Stromal cell of bone marrow (primary cell): ENCODE measurements at places on chromosomes 13 and 19.

DNA sequence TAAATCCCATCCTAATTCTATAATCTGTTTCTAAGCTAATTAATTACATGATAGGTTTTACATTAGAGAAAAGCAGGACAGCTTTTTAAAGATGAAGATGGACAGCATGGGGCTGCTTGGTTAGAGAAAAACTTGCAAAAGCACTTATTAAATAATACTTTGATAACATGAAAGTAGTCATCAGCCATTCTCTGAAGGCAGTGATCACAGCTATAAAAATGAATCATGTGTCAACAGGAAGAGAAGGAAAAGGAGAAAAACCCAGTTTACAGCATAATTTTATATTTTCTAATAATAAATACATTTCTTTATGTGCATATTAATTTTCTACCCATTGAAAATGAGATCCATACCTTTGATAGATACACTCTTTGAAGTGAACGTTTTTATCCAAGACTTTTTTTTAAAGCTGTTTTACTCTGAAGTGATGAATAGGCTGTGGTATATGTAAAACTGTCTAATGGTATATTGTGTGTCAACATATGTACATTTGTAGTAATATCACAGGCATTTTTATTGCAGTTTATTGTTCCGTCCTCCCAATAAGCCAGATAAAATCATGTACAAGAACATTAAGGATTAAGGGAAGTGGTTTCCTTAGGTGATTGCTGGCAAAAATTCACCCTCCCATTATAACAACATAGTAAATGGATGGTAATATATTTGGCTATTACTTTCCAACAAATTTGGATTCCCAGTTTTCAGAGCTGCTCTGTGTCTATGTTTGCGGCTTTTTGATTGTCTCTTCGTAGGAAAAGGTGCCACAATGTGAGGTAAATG lies 1.3 kb upstream of the KLF5 start:
- DNase-seq = no peak

DNA sequence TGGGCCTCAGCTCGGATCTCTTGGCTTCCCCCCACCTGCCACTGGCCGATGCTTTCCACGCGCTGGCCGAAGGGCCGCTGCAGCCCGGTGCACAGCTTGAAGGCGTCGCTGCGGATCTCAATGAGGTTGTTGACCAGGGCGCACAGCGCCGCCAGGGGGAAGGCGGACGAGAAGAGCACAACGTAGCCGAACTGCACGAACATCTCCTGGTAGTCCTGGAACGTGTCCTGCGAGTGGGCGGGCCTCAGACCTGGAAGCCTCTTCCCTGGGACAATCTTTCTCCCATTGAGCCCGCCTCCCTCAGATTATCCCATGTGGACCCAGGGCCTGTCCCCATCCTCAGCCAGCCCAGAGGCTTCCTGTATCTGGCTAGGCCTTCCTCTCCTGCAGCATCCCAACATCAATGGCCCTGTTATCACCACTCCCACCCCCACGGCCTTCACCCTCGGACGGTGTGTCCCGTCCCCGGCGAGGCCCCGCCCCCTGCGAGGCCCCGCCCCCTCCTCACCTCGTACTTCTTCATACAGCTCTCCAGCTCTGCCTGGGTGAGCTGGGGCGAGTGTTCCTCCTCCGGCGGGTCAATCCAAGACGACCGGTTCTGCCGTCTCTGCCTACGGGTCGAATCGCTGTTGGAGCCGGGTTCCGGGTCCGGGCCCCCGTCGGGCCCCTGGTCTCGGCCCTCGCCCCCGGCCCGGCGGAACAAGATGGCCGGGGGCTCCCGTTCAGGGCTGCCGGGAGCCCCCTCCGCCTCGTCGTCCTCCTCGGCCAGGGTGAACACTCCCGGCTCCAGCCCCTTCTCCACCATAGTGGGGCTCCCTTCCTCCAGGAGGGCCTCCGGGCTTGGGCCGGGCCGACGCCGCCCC lies 6.8 kb downstream of the ANO8 start:
- DNase-seq = no peak

DNA sequence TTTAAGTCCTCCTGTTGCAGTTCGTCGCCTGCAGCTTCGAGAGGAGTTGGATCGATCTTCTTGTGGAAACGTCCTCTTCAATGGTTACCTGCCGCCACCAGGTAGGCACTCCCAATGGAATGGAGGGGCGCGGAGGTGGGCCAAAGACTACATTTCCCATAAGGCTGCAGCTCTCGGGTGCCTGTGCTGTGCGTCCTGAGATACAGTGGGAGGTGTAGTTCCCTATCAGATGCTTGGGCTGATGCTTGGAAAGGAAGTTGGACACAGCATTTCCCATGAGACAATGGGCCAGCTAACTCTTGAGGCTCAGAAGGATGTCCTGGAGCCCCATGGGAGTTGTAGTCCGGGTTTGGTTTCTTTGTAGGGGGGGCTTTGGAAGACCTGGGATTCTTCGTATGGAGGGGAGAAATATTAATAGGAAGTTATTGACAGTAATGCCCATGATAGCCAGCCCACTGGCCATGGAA lies 1.8 kb downstream of the SHKBP1 start:
- DNase-seq = no peak

GRCh38 chr13:21080593-21080891 lies 19.2 kb upstream of the LATS2 start:
- DNase-seq = no peak

DNA sequence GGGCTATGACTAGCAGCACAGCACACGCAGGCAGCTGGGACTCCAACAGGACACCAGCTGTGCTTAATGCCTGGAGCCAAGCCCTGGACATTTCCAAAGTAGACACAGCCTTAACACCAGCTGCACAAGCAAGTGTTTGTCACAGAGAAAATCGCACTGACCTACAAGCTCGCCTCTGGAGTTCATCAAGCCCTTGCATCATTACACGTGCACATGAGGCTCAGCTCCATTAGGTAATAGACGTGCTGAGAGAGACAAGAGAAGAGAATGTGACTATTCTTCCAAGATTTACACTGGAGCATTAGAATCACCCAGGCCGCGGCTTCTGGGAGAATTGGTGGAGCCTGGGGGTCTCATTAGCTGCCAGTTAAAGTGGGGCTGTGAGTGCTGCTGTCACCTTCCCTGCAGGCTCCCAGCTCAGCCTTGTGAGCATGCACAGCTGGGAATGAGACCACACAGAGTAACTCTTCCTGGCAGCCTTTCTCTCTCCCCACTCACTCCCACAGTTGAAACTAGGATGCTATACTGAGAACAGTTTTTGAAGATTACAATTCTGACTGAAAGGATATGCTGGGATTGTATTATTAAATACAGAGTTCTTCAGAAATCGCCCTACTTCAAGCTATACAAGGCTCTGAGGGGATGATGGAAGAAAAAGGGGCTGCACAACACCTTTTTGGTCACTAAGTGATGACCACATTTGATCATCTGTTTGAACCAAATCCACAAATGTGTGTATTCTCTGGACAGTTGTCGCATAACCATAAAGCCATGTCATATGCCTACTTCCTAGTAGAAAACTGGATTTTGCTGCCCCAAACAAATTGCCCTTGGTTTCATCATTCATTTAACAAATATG lies 10.5 kb downstream of the STOML3 start:
- DNase-seq = no peak

GRCh38 chr13:50435011-50435410 lies 408.5 kb downstream of the DLEU7 start:
- no peak for DNase-seq

DNA sequence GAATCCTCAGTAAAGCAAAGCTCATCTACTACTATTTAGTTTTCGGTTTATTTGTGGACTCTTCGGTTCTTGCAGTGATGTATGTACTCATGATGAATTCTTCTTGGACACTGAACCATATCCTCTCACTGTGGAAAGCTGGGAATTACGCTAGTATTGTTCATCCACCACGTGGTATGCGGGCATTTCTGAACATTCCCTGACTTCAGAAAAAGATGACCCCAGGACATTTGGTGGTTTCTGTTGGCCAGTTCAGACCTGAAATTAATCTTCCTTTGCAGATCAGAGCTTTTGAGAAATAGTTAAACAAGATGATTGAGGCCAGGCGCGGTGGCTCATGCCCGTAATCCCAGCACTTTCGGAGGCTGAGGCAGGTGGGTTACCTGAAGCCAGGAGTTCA lies 25.3 kb upstream of the FBN3 start:
- no peak for DNase-seq

DNA sequence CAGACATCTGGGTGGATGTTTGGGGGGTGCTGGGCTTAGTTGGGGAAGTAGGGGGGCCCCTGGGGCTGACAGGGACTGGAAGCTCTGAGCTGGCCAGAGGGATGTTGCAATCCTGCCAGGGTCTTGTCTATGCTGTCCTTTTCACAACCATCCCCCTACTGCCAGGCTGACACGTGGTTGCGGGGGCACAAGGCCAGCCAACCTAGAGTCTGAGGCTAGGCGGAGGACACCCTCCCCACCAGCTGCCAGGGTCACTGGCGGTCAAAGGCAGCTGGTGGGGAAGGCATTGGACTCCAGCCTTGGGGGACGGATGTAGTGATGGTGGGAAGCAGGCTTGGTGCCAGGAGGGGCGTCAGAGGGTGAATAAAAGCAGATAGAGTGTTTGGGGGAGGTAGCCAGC lies 1.6 kb upstream of the APOC1 start:
- DNase-seq = no peak

- DNase-seq = no peak
Observed at GRCh38 chr13:41763782-41764181, 197.1 kb downstream of the VWA8 start.

GRCh38 chr19:16066611-16067104 lies 9.6 kb upstream of the TPM4 start:
- DNase-seq = no peak

DNA sequence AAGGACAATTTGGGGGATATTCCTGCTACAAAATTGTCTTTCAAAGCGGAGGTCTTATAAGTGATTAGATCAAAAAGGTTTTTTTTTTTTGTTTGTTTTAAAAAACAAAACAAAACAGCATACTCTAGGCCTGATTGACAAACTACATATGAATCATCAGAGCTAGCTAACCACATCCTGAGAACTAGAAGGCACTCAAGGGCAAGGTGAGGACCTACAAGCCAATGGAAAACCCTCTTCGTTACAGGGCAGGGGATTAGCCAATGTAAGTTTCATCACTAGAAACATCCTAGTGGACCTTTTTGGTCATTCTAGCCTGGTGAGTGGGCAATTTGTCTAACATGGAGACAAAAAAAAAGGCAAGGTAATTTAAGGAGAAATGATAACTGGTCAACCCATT lies 428.6 kb downstream of the RFC3 start:
- no peak for DNase-seq

- DNase-seq = no peak
Observed at GRCh38 chr13:48181482-48182145, 51.4 kb upstream of the ITM2B start.

GRCh38 chr13:44795176-44795575 lies 194.1 kb downstream of the NUFIP1 start:
- peak; percentile 40 for DNase-seq

- DNase-seq = no peak
Observed at GRCh38 chr13:90553159-90553558, 794.3 kb upstream of the MIR17HG start.

- DNase-seq = no peak
Observed at GRCh38 chr19:12893582-12893981, 2.6 kb downstream of the GCDH start.

- DNase-seq = no peak
Observed at GRCh38 chr13:44051918-44052675, 172.4 kb downstream of the LACC1 start.

GRCh38 chr13:45105895-45106294 lies 14.4 kb upstream of the GTF2F2 start:
- no peak for DNase-seq

- no peak for DNase-seq
Observed at GRCh38 chr19:33234736-33235135, 9.1 kb upstream of the SLC7A10 start.

GRCh38 chr19:46944123-46944748 lies 75.4 kb upstream of the NPAS1 start:
- DNase-seq = no peak

DNA sequence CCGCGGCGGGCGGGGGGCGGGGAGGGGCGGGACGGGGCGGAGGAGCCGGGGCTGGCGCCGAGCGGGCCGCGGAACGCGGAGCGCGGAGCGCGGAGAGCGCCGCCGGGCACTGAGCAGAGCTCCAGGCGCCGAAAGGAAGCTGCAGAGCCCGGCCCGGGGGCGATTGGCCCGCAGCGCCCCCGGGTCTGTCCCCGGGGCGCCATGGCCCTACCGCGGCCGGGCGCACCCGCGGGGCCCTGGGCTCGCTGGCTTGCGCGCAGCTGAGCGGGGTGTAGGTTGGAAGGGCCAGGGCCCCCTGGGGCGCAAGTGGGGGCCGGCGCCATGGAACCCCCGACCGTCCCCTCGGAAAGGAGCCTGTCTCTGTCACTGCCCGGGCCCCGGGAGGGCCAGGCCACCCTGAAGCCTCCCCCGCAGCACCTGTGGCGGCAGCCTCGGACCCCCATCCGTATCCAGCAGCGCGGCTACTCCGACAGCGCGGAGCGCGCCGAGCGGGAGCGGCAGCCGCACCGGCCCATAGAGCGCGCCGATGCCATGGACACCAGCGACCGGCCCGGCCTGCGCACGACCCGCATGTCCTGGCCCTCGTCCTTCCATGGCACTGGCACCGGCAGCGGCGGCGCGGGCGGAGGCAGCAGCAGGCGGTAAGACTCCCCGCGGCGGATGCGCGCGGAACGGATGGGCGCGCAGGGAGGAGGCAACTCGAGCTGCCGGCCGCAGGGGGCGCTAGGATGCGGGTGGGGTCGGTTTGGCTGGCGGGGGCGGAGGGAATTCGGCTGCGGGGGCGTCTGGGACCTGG lies at the start of gene PDE4A:
Gene PDE4A, plus strand, starts transcription at position 95 of the 796 bp plus-strand sequence. Its CDS starts 227 bp downstream, at position 322.
- DNase-seq = no peak

DNA sequence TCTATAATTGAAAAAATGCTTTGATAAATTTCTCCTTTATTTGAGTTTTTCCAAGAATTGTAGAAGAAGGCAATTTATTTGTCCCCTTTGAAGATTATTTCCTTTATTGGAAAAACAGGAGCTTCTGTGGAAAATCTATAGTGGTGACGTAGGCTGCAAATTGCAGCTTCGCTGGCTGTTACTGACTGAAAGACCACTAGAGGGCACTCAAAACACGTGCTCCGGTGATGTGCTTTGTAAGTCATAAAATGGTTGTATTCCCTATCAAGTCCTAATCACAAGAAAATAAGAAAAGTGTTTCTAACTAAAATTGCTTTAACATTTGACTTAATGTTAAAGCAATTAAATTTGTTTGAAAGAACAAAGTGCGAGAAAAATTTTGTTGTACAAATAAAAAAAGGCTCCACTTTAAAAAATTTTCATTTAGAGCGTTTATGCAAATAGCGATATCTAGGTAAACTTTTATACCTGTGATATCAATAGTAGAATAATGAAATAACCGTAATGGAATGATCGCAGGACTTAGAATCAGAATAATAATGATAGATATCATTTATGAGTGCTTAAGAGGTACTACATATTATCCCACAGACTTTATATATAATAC lies 638.2 kb upstream of the SPRY2 start:
- DNase-seq = peak; percentile 31

DNA sequence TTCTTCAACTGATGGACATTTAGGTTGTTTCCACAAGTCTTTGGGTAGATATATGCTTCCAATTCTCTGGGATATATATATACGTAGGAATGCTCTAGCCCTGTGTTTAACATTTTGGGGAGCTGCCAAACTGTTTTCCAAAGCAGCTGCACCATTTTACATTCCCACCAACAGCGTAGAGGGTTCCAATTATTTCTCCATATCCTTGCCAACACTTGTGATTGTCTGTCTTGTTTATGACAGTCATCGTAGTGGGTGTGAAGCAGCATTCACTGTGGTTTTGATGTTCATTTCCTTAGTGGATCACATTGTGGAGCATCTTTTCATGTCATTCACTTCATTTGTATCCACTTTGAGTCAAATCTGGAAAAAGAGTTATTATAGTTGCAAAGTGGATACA lies 4.7 kb upstream of the CBLC start:
- DNase-seq = no peak
